ENCODE measurements at places on chromosomes 12 and 14.

DNA sequence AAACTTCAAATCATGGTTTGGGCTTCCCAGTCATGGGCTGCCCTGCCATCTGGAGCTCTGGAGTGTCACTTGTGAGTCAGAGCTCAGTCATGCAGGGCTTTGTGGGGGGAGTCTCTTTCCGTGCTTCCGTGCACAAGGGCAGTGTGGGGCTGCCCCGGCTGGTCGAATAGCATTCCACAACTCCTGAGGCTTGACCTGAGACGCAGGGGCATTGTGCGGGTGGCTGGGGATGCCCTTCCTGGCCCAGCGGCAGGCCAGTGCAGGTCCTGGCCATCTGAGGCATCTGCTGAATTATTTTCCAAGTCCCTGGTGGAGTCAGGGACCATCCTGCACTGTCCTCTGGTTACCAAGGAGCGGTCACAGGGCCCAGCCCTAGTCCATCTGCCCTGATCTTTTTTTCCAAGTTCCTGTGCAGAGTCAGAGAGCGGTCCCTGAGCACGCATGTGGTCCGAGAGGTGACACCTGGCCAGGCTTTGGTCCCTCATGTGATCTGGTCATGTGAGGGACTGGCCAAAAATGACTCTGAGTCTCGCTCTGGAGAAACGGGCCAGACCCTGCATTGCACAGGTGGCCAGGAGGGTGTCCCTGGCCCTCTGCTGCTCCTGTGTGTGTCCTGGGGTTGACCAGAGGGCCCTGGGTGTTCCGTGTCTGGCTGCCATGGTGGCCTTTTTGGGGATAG lies 167.0 kb upstream of the ALG10B start:
- H3K27me3 ChIP-seq, result no peaks in the 10 kb centered on the region
- H3K4me3 ChIP-seq, result no peak overlapping the region
- H3K36me3 ChIP-seq, result no peaks in the 10 kb centered on the region
- H3K4me1 ChIP-seq, result no peaks in the 10 kb centered on the region

- H3K4me1 ChIP-seq, result peaks cover 6% of the 10 kb centered on the region
- no peak for DNase-seq
- H3K27me3 ChIP-seq, result no peaks in the 10 kb centered on the region
- no peaks in the 10 kb centered on the region for H3K36me3 ChIP-seq
- peak overlapping the region; percentile 82 for H3K27ac ChIP-seq
Observed at GRCh38 chr12:96194971-96195844, 1.0 kb downstream of the ELK3 start.

DNA sequence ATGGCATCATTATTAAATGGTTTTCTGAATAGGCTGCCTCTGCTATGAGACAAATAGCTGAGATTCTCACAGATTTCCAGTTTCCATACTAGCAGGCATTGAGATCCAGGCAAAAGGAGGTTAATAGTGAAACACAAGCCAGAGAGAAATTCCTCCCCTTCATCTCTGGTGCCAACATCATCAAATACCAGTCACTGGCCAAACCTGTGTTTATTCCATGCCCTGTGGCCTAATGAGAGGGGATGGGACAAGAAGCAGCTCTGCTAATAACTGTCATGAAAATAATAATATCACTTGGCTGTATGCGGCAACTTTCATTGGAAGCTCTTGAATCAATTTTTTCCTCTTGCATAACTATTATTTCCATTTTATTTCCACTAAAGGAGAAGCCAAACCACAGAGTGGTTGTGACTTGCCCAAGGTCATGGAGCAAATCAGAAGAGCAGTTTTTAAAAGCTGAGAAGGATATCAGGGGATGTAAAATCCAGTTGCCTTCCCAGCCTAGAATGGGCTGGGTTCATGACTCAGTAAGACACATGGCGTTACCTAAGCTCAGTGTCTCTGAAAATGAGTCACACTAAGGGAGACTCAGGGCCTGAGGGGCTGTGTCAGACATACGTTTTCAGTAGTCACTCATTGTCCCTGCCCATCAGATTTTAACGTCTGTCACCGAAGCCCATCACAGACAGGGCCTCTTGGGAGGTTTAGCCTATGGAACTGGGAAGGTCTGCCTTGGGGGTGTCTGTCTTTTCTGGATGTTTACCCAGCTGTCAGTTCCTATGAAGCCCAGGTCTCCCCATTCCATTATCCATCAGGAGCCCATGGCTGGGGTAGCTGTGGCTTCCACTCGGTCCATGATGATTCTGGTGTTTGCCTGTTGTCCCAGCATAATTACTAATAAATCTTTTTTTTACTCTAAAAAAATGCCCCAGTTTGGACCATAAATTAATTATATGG lies 208.8 kb upstream of the EEA1 start:
- H3K27me3 ChIP-seq, result no peaks in the 10 kb centered on the region
- H3K4me1 ChIP-seq, result peaks cover 3% of the 10 kb centered on the region
- no peak overlapping the region for H3K4me3 ChIP-seq
- no peaks in the 10 kb centered on the region for H3K36me3 ChIP-seq
- no peak overlapping the region for H3K27ac ChIP-seq

DNA sequence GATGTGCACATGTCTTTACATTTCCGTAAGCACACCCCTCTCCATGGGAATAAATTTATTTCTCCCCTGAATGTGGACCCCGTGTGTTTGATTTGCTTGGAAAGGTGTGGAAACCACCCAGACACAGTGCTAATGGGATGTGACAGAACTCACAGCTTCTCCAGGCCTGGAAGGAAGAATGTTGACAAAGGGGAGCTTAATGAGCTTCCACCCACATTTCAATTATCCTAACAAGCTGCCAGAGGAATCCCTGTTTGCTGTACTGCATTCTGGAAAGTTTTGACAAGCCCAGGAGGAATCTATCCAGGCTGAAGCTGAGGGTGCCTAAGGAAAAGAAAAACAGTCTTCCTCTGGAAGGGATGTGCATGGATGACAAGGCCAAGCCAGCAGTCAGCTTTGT lies 51.2 kb upstream of the CCDC60 start:
- no peaks in the 10 kb centered on the region for H3K36me3 ChIP-seq
- no peak overlapping the region for H3K4me3 ChIP-seq
- no peak for DNase-seq

DNA sequence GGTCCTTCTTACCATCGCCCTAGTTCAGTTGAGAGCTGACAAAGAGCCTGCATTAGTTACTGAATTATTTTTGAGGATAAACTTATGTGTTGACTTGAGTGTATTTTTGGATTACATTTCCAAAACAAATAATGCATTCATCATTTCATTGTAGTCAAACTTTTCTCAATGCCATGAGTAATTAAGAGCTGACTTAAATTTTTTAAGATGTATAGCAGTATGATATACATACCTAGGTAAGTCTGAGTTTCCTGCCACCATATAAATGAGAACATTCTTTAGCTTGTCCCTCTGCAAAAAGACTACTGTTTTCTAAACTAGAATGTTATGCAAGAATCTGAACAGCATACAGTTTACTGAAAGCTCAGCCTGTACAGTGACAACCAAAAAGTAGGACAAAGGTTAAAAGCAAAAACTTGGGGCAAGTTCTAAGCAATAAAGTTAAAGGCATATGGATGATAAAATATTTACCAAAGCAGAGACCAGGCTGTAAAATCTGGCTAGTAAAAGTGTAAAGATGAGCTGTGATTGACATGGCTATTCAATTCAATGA lies 82.1 kb upstream of the FERMT2 start:
- peaks cover 6% of the 10 kb centered on the region for H3K36me3 ChIP-seq
- no peak overlapping the region for H3K27ac ChIP-seq
- no peak overlapping the region for H3K4me3 ChIP-seq
- H3K27me3 ChIP-seq, result no peaks in the 10 kb centered on the region
- no peaks in the 10 kb centered on the region for H3K4me1 ChIP-seq

- no peaks in the 10 kb centered on the region for H3K36me3 ChIP-seq
- H3K4me1 ChIP-seq, result peaks cover 17% of the 10 kb centered on the region
- no peak overlapping the region for H3K4me3 ChIP-seq
- DNase-seq, result no peak
- no peak overlapping the region for H3K27ac ChIP-seq
- no peaks in the 10 kb centered on the region for H3K27me3 ChIP-seq
Observed at GRCh38 chr12:6374028-6374785, 1.2 kb downstream of the SCNN1A start.

DNA sequence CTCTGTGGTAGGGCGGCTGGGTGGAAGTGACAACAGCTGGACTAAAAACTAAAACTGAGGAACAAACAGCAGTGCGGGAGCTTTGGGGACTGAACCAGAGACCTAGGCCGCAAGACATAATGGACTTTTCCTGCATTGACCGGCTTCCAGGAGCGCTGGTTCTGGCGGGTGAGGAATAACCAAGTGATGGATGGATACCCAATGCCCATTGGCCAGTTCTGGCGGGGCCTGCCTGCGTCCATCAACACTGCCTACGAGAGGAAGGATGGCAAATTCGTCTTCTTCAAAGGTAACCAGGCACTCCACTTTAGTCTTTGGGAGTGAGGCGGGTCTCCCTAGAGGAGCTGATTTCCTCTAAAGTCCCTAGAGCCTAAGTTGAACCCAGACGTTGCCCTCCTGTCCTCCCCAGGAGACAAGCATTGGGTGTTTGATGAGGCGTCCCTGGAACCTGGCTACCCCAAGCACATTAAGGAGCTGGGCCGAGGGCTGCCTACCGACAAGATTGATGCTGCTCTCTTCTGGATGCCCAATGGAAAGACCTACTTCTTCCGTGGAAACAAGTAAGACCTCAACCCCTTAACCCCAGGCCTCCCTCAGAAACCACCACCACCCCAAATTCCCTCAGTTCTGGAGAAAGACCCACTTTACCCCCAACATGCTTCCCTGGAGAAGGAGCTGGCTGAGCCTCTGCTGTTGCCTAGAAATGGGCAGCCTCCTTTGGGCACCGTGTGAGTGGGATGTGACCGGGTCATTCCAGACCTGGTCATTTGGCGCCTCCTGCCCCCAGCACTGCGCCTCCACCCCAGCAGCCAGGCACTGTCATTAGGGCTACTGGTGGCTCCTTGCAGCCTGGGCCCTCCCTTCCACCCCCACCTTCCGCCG lies 8.1 kb downstream of the MMP14 start:
- H3K27me3 ChIP-seq, result peaks cover 50% of the 10 kb centered on the region
- DNase-seq, result no peak
- H3K27ac ChIP-seq, result no peak overlapping the region
- no peak overlapping the region for H3K4me3 ChIP-seq
- no peaks in the 10 kb centered on the region for H3K36me3 ChIP-seq

DNA sequence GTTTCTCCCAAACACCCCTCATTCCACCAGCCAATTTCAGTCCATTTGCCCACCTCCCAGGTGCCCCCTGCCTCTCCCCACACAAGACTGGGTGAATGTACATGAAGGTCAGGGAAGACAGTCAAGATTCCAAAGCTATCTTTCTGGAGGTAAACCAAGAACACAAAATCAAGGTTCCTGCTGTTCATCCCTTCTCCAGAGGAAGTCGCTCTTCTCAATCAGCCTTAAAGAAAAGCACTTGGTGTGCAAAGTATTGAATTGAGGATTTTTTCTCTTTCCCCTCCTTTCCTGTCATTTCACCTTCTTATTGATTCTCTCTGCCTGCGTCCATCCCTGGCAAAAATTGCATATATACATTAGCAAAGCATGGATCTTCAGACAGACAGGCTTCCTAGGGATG lies 4.5 kb downstream of the GRIN2B start:
- H3K36me3 ChIP-seq, result no peaks in the 10 kb centered on the region
- no peaks in the 10 kb centered on the region for H3K4me1 ChIP-seq
- H3K27ac ChIP-seq, result no peak overlapping the region
- no peak overlapping the region for H3K4me3 ChIP-seq

GRCh38 chr14:74425525-74426201 lies 347 bp downstream of the SYNDIG1L start:
- peaks cover 22% of the 10 kb centered on the region for H3K27me3 ChIP-seq
- H3K4me3 ChIP-seq, result peak overlapping the region; percentile 25
- no peak overlapping the region for H3K27ac ChIP-seq
- DNase-seq, result peak; percentile 50
- H3K36me3 ChIP-seq, result no peaks in the 10 kb centered on the region

DNA sequence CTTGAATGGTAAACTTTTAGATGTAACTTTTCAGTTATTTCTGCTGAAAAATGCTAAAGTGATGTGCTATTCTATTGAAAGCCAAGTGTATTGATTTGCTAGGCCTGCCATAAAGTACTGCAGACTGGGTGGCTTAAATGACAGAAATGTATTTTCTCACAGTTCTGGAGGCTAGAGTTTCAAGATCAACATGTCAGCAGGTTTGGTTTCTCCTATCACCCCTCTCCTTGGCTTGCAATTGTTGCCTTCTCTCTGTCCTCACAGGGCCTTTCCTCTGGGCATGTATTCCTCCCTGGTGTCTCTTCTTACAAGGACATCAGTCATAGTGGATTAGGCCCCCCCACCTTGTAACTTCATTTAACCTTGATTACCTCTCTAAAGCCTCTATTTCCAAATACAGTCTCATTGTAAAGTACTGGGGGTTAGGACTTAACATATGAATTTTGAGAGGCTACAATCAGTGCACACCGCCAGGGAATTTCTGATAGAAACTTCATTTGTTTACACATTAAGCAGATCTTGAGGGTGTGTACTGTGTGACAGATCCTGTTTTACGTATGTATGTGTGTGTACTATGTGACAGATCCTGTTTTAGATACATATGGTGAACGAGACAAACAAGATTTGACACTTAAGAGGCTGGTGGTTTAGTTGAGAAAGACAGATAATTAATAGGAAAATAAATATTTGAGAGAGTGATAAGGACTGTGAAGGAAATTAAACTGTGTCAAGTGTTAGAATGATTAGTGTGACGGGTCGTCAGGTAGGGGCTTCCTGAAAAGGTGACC lies 49.5 kb downstream of the ADIPOR2 start:
- H3K4me1 ChIP-seq, result peaks cover 10% of the 10 kb centered on the region
- H3K36me3 ChIP-seq, result no peaks in the 10 kb centered on the region
- no peak overlapping the region for H3K4me3 ChIP-seq
- no peak overlapping the region for H3K27ac ChIP-seq

- no peak overlapping the region for H3K4me3 ChIP-seq
- no peak for DNase-seq
- no peaks in the 10 kb centered on the region for H3K27me3 ChIP-seq
- no peaks in the 10 kb centered on the region for H3K36me3 ChIP-seq
- no peak overlapping the region for H3K27ac ChIP-seq
Observed at GRCh38 chr12:19402211-19402610, 37.1 kb upstream of the AEBP2 start.

DNA sequence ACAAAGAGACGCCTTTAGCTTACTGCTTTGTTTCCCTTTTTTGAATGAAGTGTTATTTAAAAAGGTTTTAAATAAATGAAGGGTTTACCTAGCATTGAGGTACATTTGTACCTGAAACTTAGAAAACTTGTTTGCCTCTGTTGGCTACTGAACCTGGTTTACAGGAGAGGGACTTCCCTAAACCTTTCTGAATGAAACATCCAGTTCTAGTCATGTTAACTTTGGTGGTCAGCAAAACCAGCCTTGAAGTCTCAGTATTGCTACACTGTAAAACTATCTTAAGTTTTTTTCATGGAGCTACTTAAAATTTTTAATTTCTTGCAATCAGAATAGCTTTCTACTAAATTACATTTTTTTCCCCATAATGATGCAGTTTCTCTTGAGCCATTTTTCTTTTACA lies 38.2 kb downstream of the RASSF8 start:
- no peak overlapping the region for H3K27ac ChIP-seq
- H3K36me3 ChIP-seq, result no peaks in the 10 kb centered on the region
- H3K4me3 ChIP-seq, result no peak overlapping the region

- H3K4me1 ChIP-seq, result no peaks in the 10 kb centered on the region
- no peak overlapping the region for H3K4me3 ChIP-seq
- H3K27me3 ChIP-seq, result no peaks in the 10 kb centered on the region
- no peak for DNase-seq
- no peak overlapping the region for H3K27ac ChIP-seq
Observed at GRCh38 chr14:34671716-34672115, 41.8 kb upstream of the SNX6 start.

GRCh38 chr12:2526371-2526770 lies 268.4 kb upstream of the FKBP4 start:
- H3K4me1 ChIP-seq, result no peaks in the 10 kb centered on the region
- H3K36me3 ChIP-seq, result no peaks in the 10 kb centered on the region
- no peaks in the 10 kb centered on the region for H3K27me3 ChIP-seq
- H3K4me3 ChIP-seq, result no peak overlapping the region
